ENCODE measurements at places on chromosomes 13 and 19. TPM values are rescaled to one million over a fixed set of nuclear protein-coding genes. Genes with fewer than 3 reads are reported as not detected.

Gene FUT3
- polyA plus RNA-seq: not detected

Gene BLOC1S3
- 16.3 TPM for polyA plus RNA-seq

Gene URAD
- polyA plus RNA-seq: not detected

Gene PDS5B
- 34.5 TPM for polyA plus RNA-seq

Gene ZNF98
- not detected for polyA plus RNA-seq

Gene F10
- not detected for polyA plus RNA-seq

Gene SLC44A2
- polyA plus RNA-seq: 225 TPM

Gene MYADM
- polyA plus RNA-seq: 36.3 TPM

Gene MYBPC2
- not detected for polyA plus RNA-seq

Gene SLC1A6
- polyA plus RNA-seq: not detected

Gene GFY
- not detected for polyA plus RNA-seq

Gene KEAP1
- polyA plus RNA-seq: 53.7 TPM

Gene B3GNT3
- polyA plus RNA-seq: not detected

Gene MYO9B
- polyA plus RNA-seq: 3.7 TPM

Gene NANOS3
- polyA plus RNA-seq: not detected

Gene EDDM13
- polyA plus RNA-seq: 0.75 TPM
